Cardiac fibroblast (primary cell): ENCODE measurements at places on chromosomes 1 and 21.

GRCh38 chr1:62377043-62377562, 57.9 kb upstream of the KANK4 start:
- DNase-seq, result no peak

- peak; percentile 14 for DNase-seq
These were observed 197.5 kb upstream of the PTBP2 start for GRCh38 chr1:96524100-96524499.

- DNase-seq, result peak; percentile 56
These were observed 8.6 kb downstream of the ARHGAP29 start for GRCh38 chr1:94228640-94229375.

GRCh38 chr1:201313086-201313485, 29.8 kb downstream of the PKP1 start:
- no peak for DNase-seq

- DNase-seq, result no peak
These were observed 29.3 kb downstream of the ZNF648 start for GRCh38 chr1:182032251-182032650.

DNA sequence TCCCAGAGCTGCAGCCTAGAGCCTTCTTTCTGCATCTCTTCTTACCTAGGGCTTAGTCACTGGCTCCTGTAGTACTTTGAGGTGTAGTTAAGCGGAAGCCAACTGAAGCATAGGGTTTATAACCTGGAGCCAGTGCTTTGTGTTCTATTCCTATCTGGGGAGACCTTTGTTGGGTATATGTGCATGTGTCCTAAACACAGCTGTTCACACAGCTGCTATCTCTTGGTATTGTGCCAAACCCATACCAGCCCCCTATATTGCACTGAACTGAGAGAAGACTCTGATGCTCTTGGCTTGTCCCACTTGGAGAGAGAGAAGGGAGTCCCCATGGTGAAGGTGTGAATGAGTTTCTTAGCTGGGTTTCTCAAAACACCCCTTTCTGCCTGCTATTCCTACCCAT, 17.2 kb upstream of the NFASC start:
- DNase-seq, result no peak

DNA sequence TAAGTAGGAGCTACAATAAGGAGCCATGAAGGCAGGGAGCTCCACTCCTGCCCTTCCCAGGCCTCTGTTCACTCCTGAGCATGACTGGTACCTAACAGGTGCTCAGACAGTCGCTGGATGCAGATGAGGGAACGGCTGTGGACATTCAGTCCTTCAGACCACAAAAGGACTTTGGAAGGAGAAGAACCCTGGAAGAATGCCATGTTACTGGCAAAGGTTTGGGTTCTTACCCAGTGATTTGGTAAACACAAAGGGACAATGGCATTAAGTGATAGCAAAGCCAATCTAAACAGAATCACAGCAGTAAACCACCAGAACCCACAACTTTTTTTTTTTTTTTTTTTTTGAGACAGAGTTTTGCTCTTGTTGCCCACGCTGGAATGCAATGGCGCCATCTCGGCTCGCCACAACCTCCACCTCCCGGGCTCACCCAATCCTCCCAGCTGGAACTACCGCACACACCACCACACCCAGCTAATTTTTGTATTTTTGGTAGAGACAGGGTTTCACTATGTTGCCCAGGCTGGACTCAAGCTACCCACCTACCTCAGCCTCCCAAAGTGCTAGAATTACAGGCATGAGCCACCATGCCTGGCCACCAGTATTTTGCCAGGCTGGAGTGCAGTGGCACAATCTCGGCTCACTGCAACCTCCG, 7.5 kb upstream of the CBR3 start:
- no peak for DNase-seq

GRCh38 chr1:205688171-205689080, 8.1 kb upstream of the SLC45A3 start:
- no peak for DNase-seq

DNA sequence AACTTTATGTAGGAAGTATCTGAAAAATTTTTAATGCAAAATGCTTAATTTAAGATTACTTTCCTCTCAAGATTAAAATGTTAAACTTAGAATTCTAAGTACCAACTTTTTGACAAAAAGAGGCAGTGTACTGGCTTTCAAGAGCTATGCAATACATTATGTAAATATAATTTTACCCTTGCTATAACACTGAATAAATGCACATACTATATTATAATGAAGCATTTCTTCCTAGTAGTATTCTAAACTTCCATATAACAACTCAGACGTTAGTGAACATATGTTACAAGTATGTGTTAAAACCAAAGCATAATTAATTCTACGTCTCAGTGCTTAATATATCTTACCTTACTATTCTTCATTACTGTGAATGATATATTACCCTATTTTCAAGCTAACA, 58.5 kb downstream of the RGS21 start:
- DNase-seq, result no peak

GRCh38 chr1:53838654-53838974, 518 bp upstream of the NDC1 start:
- no peak for DNase-seq

- no peak for DNase-seq
These were observed 137.8 kb downstream of the LMX1A start for GRCh38 chr1:165218731-165219130.

GRCh38 chr1:157992833-157993146, 655 bp upstream of the KIRREL1 start:
- DNase-seq, result no peak

- no peak for DNase-seq
These were observed 957.4 kb upstream of the NCAM2 start for GRCh38 chr21:20040768-20041167.

GRCh38 chr1:110207831-110208230, 2.3 kb upstream of the KCNC4 start:
- DNase-seq, result peak; percentile 58

DNA sequence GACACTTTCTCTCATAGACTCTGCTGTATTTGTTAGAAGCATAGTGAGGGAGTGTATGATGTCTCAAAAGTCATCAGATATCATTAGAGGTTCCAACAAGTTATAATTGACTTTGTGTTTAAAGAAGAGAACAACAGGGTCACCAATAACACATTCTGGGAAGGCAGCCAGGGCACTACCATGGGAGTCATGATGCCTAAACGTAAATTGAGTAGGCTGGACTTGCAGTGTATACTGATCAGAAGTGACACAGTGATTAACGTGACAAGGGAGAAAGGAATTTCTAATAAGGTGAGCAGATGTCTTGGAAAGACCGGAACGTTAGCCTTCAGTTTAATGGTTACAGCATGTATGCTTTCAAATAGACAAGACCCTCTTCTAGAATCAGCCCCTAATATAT, 973.2 kb downstream of the NCAM2 start:
- DNase-seq, result no peak

GRCh38 chr1:112169517-112169916, 180.0 kb upstream of the KCND3 start:
- DNase-seq, result no peak

GRCh38 chr21:36171336-36171735, 14.7 kb downstream of the DOP1B start:
- no peak for DNase-seq
